Occipital lobe (tissue), 3 donors: ENCODE measurements at places on chromosomes 12 and 14.
A peak's percentile ranks its signal among the peaks of the same experiment; 100 is the strongest.

DNA sequence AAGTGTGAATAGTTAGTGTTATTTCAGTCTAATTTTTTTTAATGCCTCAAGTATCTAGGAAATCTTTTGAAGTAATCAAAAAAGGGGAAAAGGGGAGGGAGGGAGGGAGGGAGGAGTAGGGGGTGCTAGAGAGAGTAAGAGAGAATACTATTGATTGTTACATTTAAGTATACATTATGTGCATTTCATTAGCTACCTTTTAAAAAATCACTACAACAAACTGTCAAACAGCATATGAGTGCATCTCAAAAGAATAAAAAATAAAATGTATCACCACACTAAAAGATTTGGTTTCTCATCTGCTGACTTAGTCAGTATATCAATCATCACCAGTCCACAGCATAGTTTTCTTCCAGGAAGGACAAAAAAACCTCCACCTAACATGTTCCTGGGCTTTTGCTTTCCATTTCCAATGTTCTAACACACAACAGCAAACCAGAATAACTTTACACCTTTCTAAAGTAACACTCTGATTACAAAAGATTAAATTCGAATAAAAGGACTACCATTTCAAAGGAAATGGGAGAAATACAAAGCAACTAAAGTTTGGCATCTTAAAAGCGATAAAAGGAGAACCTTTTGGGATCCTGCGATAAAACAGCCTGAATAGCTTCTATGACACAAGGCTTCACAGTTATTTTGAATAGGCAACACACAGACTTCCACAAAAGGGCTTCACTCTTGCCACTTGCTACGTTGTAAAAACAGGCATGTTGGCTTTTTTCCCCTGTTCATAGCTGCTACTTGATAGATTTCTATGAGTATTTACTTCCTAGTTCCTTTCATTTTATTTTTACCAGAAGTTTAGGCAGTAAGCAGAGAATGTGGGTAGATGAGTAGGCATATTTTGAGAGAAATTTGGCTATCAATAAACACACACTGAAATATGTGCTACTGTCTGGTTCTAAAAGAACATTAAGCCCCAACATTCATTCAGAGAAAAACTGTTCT is 160.9 kb downstream of the EPS8 start:
- DNase-seq: no peak

DNA sequence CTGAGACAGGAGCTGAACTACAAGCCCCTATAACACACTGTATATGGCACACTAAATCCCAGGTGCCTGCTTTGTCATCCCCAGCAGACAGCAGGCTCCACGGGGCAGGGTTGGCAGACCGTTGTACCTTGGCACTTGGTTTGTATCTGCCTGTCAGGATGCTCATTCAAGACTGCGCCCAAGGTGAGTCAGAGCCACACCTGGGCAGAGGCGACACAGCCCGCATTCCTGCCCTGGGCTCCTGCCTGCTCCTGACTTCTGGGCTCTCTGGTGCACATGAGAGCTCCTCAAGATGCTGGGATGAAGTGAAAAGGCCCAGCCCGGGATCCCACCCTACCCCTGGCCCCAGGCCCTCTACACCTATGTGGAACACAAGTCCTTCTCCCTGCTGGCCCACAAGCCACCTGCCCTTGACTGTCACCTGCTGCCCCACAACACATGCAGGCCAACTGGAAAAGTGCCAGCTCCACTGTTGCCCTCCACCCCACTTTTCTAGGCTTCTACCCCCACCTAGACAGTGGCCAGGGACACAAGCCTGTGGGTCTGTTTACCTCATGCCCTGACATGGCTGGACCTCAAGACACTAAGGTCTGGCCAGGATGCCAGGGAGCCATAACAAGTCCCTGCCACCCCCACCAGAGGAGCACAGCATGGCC is 30.8 kb upstream of the PNMA1 start:
- no peak for DNase-seq

DNA sequence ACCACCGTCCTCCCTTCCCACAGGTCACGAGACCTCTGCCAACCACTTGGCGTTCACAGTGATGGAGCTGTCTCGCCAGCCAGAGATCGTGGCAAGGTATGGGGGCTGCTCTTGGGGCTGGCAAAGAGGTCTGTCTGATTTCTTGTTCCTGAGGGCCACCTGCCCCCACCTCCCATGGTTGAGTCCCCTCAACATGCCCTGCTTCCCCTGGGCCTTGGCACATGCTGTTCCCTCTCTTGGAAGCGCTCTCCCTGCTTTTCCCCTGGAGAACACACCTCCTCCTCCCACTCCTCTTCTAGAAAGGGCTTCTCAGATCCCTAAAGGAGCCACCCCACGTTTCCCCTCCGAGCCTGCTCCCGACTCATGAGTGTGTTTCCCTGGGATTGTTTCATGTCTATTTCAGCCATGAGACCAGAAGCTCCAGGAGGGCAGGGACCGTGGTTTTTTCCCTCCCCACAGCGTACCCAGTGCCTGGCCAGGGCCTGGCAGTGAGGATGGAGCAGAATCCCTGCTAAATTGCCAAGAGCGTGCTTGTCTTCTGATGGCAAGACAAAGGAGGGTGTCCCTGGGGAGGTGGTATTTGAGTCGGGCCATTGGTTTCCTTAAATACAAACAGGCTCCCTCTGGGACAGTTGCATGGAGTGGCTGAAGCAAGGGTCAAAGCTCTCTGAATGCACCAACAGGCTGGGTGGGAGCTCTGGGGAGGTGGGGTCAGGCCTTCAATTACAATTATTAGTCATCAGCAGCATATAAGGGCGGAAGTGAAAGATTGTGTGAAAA is 34.1 kb downstream of the CYP46A1 start:
- DNase-seq: no peak

- no peak for DNase-seq
These were observed 163.5 kb downstream of the AACS start for GRCh38 chr12:125228519-125229260.

- DNase-seq: peak; percentile 67
These were observed at the start of gene ST8SIA1 for GRCh38 chr12:22334410-22335100. Gene ST8SIA1, minus strand, starts transcription at chr12:22334707. Its CDS starts 475 bp downstream, at chr12:22334232.

DNA sequence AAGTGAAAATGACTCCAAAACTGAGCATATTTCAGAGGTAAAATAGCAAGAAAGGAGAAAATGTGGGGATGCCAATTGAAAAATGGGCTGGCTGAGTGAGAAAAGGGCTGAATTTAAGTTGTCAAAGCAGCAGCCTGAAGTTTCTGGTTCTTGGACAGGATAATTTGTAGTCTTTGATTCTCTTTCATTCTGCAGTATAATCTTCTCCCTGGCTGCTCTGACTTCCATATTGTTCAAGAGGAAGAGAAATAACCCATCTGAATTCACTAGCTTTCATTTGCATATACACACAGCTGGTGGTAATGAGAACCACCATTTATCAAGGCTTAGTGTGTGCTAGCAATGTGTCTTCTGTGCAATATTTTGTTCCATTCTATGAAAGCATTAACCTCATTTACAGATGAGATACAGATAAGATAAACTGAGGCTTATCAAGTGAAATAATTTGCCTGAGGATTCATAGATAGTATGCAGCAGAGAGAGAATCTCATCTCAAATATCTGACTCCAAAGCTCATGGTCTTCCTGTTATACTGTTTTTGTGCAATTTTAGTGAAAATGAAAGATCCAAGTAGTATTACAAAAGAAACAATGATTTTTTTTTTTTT is 184.2 kb downstream of the TMTC2 start:
- DNase-seq: no peak

DNA sequence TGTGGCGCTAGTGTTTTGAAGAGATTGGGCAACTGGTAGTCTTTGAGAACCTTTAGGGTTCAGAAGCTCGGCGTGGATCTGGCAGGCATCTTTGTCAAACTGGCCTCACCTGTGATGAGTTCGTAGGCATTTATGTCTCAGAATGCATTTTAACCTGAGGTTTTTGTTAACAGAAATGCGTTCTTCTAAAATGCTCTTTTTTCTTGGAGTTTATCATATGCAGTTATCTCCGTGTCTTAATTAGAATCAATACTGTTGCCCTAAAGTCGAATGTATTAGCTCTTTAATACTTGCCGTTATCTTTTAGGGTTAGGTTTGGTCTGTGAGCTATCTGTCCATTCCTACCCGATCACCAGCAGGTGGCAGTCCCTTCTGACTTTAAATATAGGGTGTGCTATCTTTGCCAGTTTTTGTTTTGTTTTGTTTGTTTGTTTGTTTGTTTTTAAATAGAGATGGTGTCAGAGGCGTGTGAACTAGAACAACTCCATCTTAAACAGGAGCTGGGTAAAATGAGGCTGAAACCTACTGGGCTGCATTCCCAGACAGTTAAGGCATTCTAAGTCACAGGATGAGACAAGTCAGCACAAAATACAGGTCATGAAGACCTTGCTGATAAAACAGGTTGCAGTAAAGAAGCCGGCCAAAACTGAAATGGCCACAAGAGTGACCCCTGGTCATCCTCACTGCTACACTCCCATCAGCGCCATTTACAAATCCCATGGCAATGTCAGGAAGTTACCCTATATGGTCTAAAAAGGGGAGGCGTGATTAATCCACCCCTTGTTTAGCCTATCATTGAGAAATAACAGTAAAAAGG is 1.4 kb downstream of the ATF1 start:
- peak; percentile 10 for DNase-seq

DNA sequence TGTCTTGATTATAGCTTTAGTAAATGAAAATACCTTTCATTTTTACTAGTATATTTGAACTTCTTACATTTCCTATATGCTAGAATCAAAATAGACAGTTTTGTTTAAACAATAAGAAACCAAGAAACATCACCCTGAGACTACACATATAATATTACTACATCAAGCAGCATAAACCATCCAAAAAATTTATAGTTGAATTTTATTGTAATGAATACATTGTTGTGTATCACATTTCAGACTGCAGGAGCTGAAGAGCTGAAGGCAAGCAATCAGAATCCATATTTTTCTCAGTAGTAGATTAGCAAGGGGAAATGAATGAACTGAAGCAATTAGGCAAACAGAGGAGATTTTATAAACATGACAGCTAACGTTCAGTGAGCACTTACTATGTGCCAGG is 379.2 kb downstream of the BTG1 start:
- DNase-seq: no peak

DNA sequence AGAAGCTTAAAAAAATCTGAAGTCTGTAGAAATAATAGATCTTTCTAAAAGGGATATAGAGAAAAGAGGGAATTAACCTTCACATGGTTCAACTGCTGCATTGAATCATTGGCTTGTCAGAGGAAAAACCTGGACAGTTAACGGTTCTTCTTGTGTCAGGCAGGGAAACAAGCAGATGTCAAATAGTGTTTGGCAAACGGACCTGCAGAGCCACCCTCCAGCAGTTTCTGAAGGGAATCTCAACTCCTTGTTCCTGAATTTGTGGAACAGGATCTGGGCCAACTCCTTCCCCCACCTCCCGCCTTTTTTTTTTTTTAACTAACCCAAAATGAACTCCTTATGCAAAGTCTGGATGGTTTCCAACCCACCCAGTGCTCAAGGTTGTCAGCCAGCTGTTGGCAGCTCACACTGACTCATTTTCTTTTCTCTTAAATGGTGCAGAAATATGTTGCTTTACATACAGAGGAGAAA is 187.3 kb downstream of the CAND1 start:
- DNase-seq: no peak

DNA sequence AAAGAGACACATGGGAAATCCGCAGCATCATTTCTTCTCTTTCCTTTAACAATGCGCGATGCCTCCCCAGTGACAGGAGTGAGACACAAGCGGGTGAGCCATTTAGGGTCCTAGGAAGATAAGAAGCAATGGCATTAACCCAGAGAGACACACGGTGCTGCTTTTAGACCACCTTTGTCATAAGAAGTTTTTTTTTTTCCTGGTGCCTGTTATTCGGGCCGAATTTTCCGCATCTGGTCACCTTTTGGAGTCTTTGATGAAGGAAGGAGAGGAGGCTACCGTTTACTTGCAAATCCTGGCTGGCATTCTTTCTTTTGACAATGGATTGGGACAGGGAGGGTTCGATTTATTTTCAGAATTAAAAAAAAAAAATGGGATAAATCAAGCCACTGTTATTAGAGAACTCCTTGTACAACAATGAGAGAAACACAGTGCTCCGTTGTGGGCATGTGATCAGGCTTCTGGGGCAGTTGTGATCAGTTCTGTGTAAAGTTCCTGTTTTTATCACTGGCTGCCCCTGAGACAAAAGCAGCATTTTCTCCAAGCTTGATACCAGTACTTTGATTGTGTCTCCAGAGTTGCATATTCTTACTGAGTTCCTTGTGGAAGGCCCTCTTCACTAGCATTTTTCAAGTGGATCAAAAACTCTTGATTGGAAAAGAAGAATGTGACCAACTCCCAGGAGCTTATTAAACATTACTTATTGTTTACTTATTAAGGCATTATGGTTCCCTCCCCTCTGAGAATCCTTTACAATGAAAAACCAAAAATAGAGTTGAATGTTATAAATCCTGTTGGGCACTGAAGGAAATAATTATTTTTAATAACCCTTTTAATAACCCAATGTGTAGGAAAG is 1.1 kb downstream of the DIP2B start:
- peak; percentile 63 for DNase-seq

DNA sequence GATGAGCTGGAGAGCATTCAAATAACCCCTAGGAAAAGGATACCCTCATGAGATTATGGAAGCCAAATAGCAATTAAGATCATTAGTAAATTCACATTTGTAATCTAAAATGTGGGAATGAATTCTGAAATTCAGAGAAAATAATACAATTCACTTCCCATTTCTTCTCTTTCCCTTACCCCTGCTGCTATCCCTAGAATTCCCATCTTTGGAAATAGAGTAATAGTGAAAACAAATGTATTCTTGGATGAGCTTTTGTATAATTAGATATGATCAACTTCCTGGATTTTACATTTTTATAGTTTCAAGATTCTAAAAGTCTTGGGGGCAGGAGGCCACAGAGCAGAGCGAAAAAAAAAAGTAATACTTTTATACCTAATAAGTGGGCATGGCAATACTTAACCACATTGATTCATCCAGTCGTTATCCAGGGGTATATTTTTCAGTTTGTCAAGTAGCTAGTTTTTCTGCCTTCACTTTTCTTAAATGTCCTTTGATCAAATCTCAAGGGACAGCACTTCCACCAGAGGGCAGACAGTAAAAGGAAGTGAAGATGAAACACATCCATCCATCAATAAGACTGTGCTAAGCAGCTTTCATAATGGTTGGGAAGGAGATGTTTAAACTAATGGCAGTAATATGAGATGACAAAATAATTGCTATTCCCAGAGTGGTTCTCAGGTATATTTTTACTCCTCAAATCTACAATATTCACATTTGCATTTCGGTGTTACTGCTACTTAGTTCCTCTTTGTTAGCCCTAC is 401.3 kb downstream of the DIO2 start:
- no peak for DNase-seq

- no peak for DNase-seq
These were observed 440.8 kb downstream of the RMST start for GRCh38 chr12:97903356-97903755.

DNA sequence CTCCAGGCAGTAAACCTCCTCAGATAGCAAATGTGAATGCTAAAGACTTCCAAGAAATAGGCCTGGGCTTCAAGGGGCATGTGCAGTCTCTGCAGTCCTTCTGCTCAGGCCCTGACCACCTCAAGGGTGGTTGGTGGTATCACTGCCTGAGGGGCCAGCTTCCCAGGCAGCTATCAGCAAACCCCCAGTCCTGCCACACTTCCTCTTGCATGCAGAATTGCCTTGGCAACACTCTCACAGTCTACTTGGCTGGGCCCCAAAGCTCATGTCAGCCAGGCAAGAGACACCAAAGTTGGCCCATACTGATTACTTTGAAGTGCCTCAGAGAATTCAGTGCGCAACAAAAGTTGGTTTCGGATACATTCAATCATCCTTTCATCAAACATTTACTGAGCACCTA is 3.5 kb upstream of the ASB8 start:
- DNase-seq: no peak

GRCh38 chr12:31214626-31215517 is 111.1 kb downstream of the SINHCAF start:
- no peak for DNase-seq
